Activated CD8-positive, alpha-beta memory T cell treated with anti-CD3 and anti-CD28 coated beads for 4 hours (primary cell): ENCODE measurements at places on chromosomes 2 and 18.

DNA sequence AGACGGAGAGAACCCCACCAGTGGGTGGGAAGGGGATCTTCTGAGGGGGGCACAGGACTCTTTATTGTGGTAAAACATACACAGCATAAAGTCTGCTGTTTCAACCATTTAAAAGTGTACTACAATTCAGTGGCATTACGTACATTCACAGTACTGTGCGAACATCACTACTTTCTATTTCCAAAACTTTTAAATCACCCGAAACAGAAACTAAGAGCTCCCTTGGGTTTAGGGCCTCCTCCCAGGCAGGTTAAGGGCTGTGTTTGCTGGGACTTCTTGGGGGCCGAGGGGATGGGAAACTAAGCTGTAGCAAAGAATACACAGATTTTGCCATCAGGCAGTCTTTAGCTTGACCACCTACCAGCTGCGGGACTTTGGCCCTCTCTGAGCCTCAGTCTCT lies 242.0 kb downstream of the HAUS1 start:
- DNase-seq: no peak

GRCh38 chr2:30193104-30193681 lies 38.1 kb upstream of the LBH start:
- no peak for DNase-seq

DNA sequence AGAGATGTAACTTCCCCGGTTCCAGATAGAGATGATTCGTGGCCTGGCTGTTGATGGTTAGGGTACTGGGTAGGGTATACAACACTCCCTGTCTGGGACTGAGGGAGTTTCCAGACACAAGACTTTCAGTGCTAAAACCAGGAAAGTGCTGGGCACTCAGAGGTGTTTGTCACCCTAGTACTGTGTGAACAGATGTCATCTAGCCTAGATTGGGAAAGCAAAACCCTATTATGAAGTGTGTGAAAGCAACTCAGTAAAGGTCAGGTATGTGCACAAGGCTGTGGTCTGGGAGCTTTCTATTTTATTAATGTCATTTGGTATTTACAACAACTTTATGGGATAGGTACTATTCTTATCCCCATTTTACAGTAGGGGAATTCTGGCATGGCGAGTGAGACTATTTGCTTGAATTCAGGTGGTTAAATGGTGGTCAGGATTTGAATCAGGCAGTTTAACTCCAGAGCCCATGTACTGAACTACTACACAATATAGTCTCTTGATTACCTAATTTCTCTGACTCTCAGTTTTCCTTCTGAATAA lies 2.6 kb downstream of the BZW1 start:
- no peak for DNase-seq

DNA sequence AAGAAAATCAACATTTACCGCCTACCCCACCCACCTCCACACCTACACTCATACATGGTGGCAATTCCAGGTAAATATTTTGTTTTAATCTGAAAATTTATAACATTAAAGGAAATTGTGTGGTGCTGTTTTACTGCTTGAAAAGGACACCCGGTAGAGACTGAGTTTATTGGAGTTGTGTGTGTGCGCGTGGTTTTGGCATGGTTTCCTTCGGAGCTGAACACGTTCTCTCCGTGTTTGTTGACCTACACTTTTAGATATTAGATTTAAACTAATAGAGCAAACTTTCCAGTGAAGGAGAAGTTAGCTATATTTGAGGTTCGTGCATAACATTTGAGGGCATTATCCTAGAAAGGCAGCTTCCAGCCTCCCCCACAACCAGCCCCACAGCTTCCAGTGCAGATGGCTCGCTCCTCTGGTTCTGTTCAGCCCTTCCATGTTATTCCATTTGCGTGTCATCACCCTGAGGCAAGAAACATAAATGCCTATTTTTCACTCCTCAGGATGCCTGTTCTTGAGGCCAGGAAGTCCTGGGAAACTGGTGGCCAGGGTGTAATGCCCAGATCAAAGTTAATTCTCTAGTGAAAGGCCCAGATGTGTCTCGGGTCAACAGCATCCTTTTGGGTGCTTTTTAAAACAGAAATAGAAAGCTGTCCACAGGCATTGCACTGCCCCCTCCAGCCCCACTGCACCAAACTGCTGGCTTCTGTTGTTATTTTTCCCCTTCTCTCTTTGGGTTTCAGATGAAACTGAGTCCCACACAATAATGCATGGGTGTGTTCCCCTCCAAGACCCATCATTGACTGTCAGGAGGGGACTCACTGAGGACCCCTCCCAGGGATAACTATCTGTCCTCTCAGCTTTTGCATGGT lies 190.2 kb downstream of the SETBP1 start:
- no peak for DNase-seq

DNA sequence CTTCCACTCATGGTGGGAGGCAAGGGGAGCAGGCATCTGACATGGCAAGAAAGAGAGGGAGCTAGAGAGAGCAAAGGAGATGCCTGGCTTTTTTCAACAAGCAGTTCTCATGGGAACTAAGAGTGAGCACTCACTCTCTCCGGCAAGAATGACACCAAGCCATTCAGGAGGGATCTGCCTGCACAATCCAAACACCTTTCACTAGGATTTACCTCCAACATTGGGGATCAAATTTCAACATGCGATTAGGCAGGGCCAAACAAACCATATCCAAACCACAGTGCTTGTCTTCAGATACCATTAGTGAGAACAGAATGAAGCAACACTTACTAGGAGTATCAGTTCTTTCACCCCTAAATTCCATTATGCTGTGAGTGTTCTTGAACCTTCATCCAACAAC lies 77.3 kb downstream of the FIGN start:
- DNase-seq: no peak

DNA sequence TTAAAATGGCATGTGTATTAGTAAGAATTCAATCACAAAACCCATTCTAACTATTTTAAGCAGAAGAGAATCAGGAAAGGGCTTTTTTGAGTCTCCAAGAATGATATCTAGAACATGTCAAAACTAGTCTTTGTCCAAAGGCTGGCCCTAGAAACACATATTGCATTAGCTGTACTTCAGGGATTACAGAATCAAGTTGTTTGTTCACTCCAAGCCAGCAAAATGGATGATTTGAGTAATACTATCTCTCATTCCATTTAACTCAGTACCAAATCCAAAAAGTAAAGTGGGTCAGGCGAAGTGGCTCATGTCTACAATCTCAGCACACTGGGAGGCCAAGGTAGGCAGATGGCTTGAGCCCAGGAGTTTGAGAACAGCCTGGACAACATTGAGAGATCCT lies 41.3 kb downstream of the ATF2 start:
- no peak for DNase-seq

DNA sequence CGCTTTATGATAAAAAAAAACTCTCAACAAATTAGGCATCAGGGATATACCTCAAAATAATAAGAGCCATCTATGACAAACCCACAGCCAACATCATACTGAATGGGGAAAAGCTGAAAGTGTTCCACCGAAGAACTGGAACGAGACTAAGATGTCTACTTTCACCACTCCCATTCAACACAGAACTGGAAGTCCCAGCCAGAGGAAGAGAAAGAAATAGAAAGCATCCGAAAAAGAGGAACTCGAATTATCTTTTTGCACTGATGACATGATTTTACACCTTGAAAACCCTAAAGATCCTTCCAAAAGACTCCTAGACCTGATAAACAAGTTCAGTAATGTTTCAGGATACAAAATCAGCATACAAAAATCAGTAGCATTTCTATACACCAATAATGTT lies 121.6 kb downstream of the ZRANB3 start:
- no peak for DNase-seq

GRCh38 chr2:54952978-54953456 lies 97.2 kb downstream of the RTN4 start:
- DNase-seq: no peak

GRCh38 chr2:161436411-161436810 lies 20.3 kb downstream of the TBR1 start:
- DNase-seq: no peak

GRCh38 chr2:61998426-61998825 lies 93.0 kb downstream of the COMMD1 start:
- no peak for DNase-seq

DNA sequence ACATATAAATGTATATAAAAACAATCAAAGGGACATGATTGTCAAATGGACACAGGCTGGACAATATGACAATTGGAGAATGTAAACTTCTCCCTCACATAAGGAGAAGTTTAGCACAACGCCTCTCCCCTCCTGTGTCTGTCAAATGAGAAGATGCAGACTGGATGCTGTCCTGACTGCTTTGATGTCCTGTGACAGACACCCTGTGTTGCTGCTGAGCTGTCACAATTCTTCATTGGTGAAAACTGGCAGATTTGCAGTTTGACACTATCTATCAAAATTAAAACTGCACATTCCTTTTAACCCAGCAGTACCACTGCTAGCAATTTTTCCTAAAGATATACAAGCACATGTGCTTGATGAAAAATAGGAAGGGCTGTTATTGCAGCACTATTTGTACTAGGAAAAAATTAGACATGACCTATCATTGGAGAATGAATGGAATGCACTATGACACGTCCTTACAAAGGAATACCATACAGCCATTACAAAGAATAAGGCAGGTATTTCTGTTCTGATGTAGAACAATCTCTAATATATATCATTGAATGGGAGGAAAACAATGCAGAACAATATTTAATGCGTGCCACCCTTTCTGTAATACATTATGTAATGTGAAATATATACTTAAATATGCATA lies 12.4 kb downstream of the DPYSL5 start:
- DNase-seq: no peak

- no peak for DNase-seq
Measured at GRCh38 chr2:4947911-4948310, 744.3 kb upstream of the SOX11 start.

GRCh38 chr18:70158992-70159717 lies 46.3 kb downstream of the RTTN start:
- DNase-seq: no peak

DNA sequence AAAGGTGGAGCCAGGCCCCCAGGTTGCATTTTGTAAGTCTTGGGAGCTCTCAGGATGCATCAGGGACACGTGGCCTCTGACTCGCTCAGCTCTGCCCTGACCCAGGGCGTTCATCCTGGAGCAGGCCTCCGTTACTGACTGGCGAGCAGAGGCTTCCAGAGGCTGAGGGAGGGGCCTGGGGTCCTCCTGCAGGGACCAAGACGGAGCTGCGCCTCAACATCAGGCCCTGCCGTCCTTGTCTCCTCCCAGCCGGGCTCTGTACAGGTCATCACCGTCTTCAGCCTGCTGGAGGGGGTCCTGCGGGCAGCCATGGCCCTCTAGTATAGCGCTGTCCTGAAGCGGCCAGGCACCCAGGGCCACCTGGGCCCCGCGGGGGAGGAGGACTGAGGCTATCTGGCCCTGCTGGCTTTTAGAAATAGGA lies 10.2 kb upstream of the ALPP start:
- no peak for DNase-seq

- no peak for DNase-seq
Measured at GRCh38 chr2:156077041-156077742, 255.3 kb downstream of the NR4A2 start.

DNA sequence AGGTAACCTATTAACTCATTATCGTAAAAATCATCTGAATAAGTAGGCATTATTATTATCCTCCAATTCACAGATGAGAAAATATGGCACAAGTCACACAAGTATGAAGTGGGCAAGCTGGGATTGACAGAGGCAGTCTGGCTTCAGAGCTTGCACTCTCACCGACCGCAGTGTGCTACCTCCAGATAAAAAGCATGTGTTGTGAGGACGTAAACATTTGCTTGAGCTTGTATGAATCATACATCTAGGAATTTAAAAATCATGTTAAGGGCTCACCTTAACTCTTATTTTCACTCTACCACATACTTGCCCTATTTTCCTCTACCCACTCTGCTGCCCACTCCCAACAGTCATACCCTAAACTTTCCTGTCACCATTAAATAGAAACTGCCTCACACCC lies 65.3 kb upstream of the AMMECR1L start:
- no peak for DNase-seq

DNA sequence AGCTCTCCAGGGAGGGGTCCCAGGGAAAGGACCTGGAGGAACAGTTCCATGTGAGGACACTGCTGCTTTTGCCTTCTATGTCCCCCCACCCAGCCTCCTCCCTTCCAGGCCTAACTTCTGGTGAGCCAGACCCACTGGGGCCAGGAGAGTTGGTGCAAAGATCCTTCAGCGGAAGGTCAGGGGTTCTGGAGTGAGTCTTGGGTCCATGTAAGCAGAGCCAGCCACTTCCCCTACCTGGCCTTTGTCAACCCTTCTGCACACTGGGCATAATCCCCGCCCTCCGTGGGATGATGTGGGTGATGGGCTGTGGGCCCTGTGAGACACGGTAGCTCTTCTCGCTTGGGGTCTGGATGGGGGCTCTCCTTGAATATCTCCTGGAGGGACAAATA lies 76.9 kb downstream of the RHOB start:
- no peak for DNase-seq

DNA sequence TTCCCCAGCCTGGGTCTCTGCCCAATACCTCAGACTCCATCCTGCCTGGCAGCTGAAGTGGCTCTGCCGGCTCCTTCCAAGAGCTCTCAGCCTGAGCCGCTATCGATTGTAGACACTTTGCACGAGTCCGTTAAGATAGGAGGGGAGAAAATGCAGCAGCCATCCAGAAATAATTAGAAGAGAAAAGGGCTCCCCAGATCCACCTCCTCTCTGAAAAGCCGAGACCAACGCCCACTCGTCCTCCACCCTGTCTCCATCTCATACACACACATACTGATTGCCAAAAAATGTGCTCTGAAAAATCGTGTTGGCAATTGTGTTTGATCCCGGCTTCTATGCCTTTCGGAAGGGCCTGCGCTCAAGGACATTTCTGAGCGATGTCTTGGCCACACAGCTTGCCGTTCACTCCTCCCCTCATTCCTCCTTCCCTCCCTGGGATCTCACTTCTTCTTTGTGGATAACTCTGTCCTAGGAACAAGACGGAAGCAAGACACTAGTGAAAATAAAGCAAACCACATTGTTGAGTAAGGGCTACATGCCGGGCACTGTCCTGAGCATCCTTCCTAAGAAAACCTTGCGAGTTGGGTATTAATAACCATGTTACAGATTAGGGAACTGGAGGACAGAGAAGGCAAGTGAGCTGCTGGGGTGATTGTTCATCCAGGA lies 372.8 kb upstream of the MYT1L start:
- DNase-seq: no peak

- DNase-seq: no peak
Measured at GRCh38 chr2:130884503-130884902, 47.8 kb downstream of the ARHGEF4 start.

DNA sequence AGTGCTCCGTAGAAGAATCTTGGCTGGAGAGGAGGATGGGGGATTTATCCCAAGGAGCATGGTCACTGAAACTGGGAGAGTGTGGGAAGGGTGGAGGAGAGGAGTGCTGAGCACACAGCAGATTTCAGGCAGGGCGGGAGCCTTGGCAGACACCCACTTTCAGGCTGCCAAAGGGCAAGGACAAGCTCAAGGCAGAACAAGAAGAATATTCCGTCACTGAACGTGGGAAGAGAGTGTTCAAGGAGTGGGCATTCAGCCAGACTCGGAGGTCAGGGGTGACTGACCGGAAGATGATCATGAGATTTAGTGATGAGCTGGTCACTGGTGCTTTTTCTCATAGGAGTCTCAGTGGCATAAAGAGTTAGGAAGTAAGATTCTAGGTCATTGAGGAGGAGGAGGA lies 136.2 kb upstream of the RASGRP3 start:
- DNase-seq: no peak
